ENCODE measurements at places on chromosomes 12 and 14. TPM values are rescaled to one million over a fixed set of nuclear protein-coding genes. Genes with fewer than 3 reads are reported as not detected.

DNA sequence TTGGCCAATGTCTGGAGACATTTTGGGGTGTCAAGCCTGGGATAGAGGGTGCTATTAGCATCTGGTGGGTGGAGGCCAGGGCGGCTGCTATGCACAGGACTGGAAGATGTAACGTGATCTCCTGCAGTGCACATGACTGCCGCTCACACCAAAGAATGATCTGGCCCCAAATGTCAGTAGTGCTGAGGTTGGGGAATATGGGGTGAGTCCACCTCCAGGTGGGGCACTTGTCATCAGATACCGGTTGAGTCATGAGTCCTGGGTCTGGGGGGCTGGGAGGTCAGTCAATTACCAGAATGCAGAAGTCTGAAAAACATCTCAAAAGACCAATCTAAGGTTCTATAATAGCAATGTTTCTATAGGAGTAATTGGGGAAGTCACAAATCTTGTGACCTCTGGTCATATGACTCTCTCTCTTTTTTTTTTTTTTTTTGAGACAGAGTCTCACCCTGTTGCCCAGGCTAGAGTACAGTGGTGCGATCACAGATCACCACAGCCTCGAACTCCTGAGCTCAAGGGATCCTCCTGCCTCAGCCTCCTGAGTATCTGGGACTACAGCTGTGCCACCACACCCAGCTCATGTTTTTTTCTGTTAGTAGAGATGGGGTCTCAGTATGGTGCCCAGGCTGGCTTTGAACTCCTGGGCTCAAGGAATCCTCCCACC lies 6.0 kb upstream of the SDSL start:
- no peak overlapping the region for H3K4me3 ChIP-seq
- H3K36me3 ChIP-seq: no peaks in the 10 kb centered on the region
- H3K27me3 ChIP-seq: no peaks in the 10 kb centered on the region
- H3K4me1 ChIP-seq: peaks cover 2% of the 10 kb centered on the region

- H3K27ac ChIP-seq: no peak overlapping the region
- no peaks in the 10 kb centered on the region for H3K36me3 ChIP-seq
- H3K4me1 ChIP-seq: no peaks in the 10 kb centered on the region
- peak; percentile 90 for DNase-seq
- H3K4me3 ChIP-seq: no peak overlapping the region
Observed at GRCh38 chr14:24806061-24806678, 172.2 kb upstream of the GZMB start.

CMAS gene
- total RNA-seq: 34.0 TPM

CFL2 gene
- total RNA-seq: 19.0 TPM

NOXRED1 gene
- total RNA-seq: 0.97 TPM

GRCh38 chr14:96059519-96060135 lies 20.5 kb downstream of the C14orf132 start:
- peaks cover 87% of the 10 kb centered on the region for H3K4me1 ChIP-seq
- H3K36me3 ChIP-seq: no peaks in the 10 kb centered on the region
- H3K27ac ChIP-seq: no peak overlapping the region
- DNase-seq: no peak
- H3K27me3 ChIP-seq: no peaks in the 10 kb centered on the region

- H3K4me3 ChIP-seq: no peak overlapping the region
- no peaks in the 10 kb centered on the region for H3K36me3 ChIP-seq
- no peak for DNase-seq
- H3K27me3 ChIP-seq: no peaks in the 10 kb centered on the region
- H3K27ac ChIP-seq: no peak overlapping the region
Observed at GRCh38 chr14:95059126-95059525, 98.2 kb downstream of the DICER1 start.

Measured in Karpas-422 (cell line).